Lower lobe of right lung (tissue), 2 donors: ENCODE measurements at places on chromosomes 3 and 15. TPM values are rescaled to one million over a fixed set of nuclear protein-coding genes. Genes with fewer than 3 reads are reported as not detected.
A peak's percentile ranks its signal among the peaks of the same experiment; 100 is the strongest.

GRCh38 chr15:100831467-100831866 lies 48.2 kb upstream of the ALDH1A3 start:
- no peak for DNase-seq

GRCh38 chr15:77944002-77944867 lies 133.3 kb downstream of the TBC1D2B start:
- peak; percentile 90 for DNase-seq

DNA sequence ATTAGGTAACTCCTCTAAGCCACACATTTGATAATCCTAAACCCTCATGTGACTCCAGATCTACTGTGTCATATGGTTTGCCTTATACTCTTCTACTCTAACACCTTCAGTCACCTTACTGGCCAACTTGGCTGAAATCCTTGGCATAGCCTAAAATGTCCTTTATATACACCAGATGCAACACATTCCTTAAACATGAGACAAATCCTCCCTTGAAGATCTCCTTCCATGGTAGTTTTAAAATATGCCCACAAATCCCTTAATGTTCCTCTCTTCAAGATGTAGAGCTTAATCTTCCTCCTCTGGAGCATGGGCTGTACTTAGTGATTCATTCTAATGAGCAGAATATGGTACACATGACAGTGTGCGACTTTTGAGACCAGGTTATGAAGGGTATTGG lies 238.9 kb downstream of the SUCLG2 start:
- DNase-seq, result no peak

- DNase-seq, result no peak
These were observed 62.2 kb downstream of the TCAIM start for GRCh38 chr3:44400771-44401170.

DNA sequence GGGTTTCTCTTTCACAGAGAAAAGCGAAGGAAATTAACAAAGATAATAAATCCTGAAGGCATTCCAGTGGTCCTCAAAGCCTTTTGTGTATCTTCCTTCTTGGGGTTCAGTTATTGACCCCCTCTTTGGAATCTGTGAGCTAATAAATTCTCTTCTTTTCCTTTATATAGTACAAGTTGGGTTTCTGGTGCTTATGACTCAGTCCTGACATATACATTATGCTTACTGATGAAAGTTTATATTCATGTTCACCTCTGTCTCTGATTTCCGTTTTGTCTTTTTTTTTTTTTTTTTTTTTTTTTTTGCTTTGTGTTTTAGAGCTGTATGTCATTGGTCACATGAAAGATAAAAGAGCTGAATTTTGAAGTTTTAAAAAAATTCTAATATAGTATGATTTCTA lies 230.7 kb upstream of the RBMS3 start:
- no peak for DNase-seq

DNA sequence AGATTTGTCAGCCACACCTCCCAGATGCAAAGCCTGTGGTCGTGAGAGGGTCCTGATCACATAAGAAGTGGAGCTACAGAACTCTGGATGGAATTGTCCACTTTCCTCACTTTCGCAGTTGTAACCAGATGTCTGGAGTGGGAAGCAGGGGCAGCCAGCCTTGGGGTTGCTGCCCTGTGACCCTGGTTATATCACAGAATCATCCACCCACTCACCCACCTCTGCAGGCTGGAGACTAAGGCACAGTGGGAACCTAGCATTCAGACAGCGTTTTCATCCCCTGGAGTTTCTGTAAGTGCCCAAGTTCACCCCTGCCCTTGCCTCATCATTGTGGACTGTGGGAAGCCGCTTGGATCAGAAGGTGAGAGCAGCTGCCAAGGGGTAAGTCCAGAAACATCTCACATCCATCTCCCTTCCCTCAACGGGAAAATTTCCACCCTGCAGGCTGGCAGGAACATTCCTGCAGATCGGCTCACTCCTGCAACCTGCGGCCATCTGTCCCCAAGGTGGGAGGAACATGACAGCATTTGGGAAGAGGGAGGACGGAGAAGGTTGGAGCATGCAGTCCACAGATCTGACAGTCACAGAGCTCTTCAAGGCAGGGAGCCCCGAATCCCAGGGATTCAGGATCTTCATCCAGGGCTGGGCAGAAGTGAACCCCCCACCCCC lies 2.9 kb upstream of the IQSEC1 start:
- no peak for DNase-seq

- peak; percentile 51 for DNase-seq
These were observed 674 bp upstream of the MECOM start for GRCh38 chr3:169663951-169664820.

GRCh38 chr15:98405013-98405412 lies 243.3 kb upstream of the IGF1R start:
- DNase-seq, result no peak

GRCh38 chr15:74781431-74782258 lies at the start of gene CSK:
TSS of gene CSK (plus strand) at chr15:74782080. CDS start at chr15:74798298, 16,218 bp downstream.
- DNase-seq, result peak; percentile 83

DNA sequence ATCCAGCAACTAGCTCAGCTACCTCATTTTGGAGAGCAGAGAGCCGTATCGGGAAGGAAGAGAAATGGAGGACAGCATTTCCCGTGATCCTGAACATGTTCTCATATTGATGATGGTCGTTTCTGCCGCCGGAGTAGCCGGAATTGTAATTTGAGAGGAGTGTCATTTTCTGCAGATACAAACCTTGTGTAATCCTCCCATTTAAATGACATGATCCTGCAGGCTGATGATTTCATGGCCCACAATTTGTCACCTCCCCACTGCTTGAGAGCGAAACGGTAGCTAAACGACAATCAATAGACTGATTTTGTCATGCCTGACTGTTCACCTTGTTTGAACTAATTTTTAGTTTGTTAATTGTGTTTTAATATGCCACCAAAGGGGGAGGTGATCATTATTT lies 126.5 kb upstream of the CNTN6 start:
- DNase-seq, result no peak

GRCh38 chr3:56787258-56787775 lies 14.4 kb downstream of the ARHGEF3 start:
- DNase-seq, result no peak

DNA sequence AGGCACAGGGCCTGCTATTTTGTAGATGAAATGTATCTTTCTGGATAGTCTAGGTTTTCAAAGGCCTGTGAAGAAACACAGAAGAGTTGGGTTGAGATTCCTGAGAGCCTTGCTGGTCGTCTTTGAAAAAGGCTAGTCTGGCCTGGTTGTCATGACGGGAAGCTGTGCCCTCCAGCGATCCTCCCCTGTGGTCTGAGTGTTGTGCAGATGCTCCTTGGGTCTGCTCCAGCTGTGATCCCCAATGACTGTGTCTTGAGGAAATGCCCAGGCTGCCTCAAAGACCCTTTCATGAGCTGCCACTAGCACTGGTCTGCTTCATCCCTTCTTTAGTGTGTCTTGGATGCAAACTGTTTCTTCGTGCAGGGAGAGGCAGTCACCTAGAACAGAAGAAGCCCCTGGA lies 111.0 kb upstream of the SYNPR start:
- DNase-seq, result no peak

DNA sequence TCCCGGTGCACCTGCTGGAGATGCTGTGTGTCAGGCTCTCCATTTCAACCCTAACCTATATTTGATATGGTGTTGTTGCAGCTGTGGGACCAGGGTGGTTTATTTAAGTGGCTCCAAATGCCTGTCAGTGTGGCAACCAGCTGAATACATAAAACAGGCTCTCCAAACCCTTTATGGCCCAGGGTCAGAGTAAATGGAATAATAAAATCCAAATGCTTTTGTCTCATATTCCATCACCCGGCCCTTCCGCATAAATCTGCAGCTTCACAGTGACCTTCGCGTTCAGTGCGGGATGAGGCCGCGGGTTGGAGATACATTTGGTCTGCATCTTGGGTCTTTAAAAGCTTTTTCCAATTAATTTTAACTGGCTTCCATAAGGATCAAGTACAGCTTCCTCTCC lies 382.1 kb upstream of the NR2F2 start:
- no peak for DNase-seq

DNA sequence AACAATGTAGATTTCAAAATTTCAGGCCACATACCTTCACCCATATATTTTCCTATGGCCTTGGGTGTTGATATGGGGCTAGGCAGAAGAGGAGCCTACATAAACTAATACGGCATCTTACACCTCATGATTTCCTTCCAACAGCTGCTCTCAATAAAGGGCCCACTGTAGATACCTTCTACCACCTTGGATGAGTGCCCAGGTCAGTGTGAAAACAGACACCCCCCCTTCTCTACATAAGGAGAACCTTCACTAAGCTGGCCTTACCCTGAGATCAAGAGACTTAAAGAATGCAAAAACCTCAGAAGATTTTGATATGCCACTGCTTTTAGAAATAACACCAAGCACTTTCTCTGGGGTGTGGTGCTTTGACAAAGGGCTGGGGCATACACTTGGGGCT lies 42.7 kb downstream of the SH3BP5 start:
- DNase-seq, result no peak

DNA sequence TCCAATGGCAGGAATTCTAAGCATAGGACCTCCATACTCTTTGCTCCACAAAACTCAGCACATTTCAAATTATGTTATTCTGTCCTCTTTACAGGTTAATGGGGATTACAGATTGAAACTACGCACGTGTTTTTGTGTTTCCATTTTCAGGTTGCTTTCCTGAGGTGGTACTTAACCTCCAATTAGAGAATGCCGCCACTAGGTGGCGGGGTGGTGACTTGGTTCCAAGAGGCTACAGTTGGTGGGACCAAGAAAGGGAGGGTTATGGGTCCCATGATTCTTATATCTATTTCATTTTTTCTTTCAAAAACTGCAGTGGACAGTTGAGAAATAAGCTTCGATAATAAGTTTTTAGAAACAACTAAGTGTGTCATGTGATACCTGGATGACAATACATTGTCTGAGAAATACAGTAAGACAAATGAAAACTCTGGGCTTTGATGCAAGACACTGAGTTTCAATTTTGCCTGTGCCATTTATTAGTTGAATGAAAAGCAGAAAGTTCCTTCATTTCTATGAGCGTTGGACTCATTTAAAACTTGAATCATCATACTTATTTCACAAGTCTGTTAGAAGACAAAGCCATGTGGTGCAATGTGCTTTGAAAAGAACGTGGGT lies 539.0 kb downstream of the FGF12 start:
- DNase-seq, result peak; percentile 64

GRCh38 chr3:123424999-123425712 lies 23.7 kb downstream of the ADCY5 start:
- DNase-seq, result no peak

GRCh38 chr15:77568973-77569728 lies 63.6 kb downstream of the LINGO1 start:
- DNase-seq, result peak; percentile 64

The AMT gene
- 8.4 TPM for total RNA-seq

The GOLGA8Q gene
- total RNA-seq, result not detected

The HESX1 gene
- total RNA-seq, result 0.86 TPM
